ENCODE measurements at places on chromosomes 16 and 17. TPM values are rescaled to one million over a fixed set of nuclear protein-coding genes. Genes with fewer than 3 reads are reported as not detected.

Gene PRSS27
- 1.0 TPM for total RNA-seq

Gene CCL15
- total RNA-seq, result not detected

Gene RNF227
- total RNA-seq, result 1.1 TPM

Gene ODAD4
- total RNA-seq, result 1.1 TPM

Gene HMOX2
- 59.6 TPM for total RNA-seq

Gene SPATA20
- total RNA-seq, result 79.5 TPM

Gene APOH
- 3.8 TPM for total RNA-seq

Gene ZNF205
- 15.1 TPM for total RNA-seq

Gene PRSS33
- total RNA-seq, result not detected

Gene LONP2
- 24.1 TPM for total RNA-seq

Gene ATP1B2
- 0.33 TPM for total RNA-seq

Gene WNK4
- total RNA-seq, result 1.8 TPM

Gene SLC39A11
- total RNA-seq, result 14.5 TPM

Gene SMIM5
- total RNA-seq, result 0.52 TPM

Gene SMPD3
- total RNA-seq, result 0.09 TPM

Gene SLC16A3
- total RNA-seq, result 98.1 TPM
